ENCODE measurements at places on chromosomes 11 and 22.

GRCh38 chr22:47322854-47323253, 560.4 kb downstream of the TBC1D22A start:
- DNase-seq, result peak; percentile 26

DNA sequence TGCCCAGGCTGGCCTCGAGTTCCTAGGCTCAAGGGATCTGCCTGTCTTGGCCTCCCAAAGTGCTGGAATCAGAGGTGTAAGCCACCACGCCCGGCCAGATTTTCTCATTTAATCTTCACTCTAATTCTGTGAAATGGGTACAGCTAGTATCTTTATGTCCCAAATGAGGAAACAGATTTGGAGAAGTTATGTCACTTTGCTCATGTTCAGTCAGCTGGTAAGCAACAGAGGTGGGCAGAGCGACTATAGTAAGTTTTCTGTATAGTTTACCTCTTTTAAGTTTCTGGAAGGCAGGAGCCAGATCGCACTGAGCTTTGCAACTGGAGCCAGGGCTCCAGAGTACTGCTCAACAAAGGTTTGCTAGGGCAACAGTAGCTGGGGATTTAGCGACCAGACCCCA, 33.2 kb downstream of the RCOR2 start:
- no peak for DNase-seq

GRCh38 chr11:1784761-1785650, 21.3 kb upstream of the CTSD start:
- DNase-seq, result no peak

DNA sequence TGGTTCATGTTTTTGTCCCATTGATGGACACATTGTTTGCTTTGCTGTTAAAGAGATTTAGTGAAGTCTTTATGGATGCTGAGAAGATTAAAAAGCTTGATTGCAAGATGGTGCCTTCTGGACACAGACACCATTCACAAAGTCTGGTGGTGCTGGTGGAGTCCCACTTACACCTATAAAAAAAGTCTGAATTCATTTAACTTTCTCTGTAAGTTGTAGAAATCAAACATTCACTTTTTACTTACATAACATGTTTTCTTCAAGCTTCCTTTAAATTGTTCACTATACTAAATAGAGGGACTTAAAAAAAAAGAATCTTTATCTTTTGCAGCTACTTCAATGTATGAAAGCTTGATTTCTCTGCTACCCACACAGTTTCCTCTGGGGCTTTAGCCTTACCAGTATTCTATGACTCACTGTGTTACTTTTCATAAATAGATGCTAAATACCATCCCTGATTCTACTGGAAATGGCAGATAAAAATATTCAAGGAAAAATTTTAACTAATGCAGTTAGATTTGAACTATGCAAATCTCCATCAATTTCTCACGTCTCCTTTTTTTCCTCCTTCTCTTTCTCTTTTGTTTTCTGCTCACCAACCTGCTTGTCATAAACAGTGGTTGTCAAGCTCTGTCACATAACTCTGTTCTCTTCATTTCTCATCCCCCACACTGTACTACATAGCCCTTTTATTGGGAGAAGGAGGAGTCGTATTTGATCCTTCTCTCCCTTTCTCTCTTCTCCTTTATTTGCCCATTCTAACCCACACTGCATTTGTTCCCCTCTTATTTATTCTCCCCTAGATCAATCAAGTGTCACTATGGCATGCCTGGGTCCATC, 89.7 kb downstream of the FAM76B start:
- DNase-seq, result no peak

- DNase-seq, result no peak
These were observed 710 bp downstream of the DERL3 start for GRCh38 chr22:23837911-23838680.

Measured in left forelimb (tissue), 1 donor.